ENCODE measurements at places on chromosomes 16 and 17. TPM values are rescaled to one million over a fixed set of nuclear protein-coding genes. Genes with fewer than 3 reads are reported as not detected.

Gene ATP2A1
- total RNA-seq = 2.4 TPM

Gene KRTAP9-4
- total RNA-seq = not detected

DNA sequence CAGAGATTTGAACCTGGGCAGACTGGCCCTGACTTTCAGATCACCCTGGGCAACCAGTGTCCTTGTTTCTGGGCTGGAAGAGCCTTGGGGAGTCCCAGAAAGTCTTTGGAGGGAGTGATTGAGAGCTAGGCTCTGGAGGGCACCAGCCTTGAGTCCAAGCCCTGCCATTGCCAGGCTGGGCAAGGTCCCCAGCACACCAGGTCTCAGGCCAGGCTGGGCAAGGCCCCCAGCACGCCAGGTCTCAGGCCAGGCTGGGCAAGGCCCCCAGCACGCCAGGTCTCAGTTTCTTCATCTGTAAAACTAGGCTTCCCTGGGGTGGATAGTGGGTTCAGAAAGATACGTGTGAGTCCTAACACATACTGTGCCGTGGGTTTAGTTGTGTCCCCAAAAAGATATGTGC is 135.0 kb downstream of the IRF8 start:
- no peak for DNase-seq

DNA sequence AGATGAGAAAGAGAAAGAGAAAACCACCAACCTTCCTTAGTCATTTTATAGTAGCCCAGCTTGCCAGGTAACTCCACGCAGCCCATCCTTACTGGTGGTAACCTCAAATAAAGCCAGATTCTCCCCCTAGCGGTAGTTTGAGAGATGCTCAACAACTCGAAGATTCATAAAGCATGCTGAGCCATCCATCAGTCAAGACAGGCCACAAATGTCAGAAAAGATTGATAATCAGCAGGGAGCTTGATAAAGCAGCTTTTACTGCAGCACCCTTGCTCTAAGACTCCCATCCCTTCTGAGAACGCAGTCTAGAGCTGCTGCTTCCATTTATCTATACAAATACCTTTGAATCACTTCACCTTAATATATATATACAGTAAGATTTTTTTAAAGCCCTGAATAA is 451.5 kb upstream of the HSBP1 start:
- DNase-seq = peak; percentile 49

DNA sequence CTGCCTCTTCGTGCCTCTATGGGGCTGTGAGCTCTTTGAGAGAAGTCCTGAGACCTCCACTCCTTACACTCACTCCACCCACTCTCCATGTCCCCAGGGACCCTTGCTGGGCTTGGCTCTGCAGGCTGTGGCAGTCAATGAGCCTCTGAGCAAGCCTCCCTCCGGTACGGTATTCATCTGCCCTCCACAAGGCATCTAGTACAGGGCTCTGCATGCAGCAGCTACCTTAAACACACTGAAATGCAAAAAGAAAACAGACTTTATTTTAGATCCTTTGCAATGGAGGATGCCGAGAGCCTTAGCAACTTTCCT is 38.9 kb upstream of the SMPD3 start:
- no peak for DNase-seq

DNA sequence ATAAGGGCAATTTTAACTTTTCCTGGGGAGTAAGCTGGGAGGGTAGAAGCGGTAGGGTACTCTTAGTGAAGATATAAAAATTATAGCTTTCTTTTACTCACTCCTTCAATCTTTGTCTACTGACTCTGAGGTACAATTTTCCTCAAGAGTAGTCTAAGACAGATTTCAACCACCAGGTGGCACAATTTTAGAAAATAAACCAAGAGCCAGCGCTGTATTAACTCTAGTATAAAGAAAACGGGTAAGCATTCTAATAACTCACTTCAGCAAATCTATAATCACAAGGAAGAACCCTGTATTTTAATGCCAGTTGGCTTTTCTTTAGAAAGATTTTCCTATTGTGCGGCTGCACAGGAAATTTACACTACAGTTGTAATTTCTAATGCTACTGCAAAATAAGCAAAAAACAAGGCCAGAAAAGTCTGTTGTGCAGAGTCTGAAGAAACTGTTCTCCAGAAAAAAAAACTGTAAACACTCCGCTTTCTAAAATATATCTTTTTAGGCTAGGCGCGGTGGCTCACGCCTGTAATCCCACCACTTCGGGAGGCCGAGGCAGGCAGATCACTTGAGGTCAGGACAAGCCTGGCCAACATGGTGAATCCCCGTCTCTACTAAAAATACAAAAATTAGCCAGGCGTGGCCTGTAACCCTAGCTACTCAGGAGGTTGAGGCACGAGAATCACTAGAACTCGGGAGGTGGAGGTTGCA is 1.9 kb downstream of the CMC2 start:
- DNase-seq = peak; percentile 40
